ENCODE measurements at places on chromosomes 1 and 21. TPM values are rescaled to one million over a fixed set of nuclear protein-coding genes. Genes with fewer than 3 reads are reported as not detected.

The GLUL gene
- total RNA-seq = 18.1 TPM

The HCN3 gene
- 5.4 TPM for total RNA-seq

The MTARC2 gene
- 11.5 TPM for total RNA-seq

The FLG2 gene
- total RNA-seq = not detected

The ASTN1 gene
- not detected for total RNA-seq

The BMP8B gene
- total RNA-seq = 4.2 TPM

The SLC35F3 gene
- 3.3 TPM for total RNA-seq

The BATF3 gene
- total RNA-seq = 31.4 TPM

The TCHHL1 gene
- total RNA-seq = not detected
